ENCODE measurements at places on chromosomes 6 and 20.

GRCh38 chr20:10848810-10849370 lies 175.1 kb upstream of the JAG1 start:
- DNase-seq = no peak

DNA sequence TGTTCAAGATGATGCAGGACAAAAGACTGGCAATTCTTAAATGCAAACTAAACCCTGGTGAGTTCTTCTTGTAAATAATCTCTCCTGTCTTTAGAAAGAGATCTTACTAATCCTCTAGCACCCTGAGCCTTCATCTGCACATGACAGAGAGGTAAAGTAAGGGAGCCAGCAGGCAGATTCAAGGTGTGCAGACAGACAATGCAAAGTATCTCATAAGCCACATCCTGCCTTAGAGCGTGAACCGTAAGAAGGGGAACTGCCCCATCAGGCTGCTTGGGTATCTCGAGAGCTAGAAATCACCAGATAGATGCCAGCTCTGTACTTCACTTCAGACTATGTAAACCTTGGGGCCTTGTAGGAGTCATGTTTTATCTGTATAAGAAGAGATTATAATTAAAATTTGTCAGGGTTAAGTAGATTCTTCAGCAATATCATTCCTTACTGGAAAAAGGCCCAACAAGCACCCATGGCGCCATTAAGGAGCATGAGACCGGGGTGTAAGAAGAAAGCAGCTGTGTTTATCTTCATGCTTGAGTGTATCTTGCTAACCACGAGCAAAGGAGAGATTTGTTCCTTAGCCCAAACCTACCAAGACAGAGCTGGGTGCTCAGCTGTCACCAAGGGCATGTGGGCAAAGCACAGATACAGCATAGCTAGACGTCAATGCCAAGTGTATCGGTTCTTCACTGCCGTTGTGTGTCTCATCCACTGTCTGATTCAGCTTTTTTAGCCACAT lies 24.4 kb downstream of the CNR1 start:
- DNase-seq = no peak

GRCh38 chr6:75204959-75205775 lies 686 bp downstream of the COL12A1 start:
- DNase-seq = no peak

- no peak for DNase-seq
Observed at GRCh38 chr6:43764772-43765171, 5.2 kb upstream of the VEGFA start.

- DNase-seq = peak; percentile 45
Observed at GRCh38 chr6:33080127-33081089, 4.6 kb downstream of the HLA-DPB1 start.

DNA sequence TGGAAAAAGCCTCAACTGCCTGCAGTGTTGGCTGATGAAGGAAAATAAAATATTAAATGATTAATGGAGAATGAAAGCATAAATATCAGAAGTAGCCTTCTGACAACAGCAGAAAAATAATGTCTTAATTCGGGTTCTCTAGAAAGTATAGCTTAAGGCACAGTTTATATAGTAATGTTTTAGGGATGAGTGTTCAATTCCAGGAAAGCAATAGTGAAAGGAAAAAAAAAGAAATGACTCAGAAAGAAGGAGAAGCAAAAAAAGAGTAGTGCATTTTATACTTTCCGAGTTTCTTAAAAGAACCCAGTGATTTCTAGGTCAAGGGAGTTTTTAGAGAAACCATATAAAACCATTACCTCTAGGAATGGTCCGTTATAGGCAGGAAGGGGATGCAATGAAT lies 137.3 kb downstream of the HTR1B start:
- no peak for DNase-seq

DNA sequence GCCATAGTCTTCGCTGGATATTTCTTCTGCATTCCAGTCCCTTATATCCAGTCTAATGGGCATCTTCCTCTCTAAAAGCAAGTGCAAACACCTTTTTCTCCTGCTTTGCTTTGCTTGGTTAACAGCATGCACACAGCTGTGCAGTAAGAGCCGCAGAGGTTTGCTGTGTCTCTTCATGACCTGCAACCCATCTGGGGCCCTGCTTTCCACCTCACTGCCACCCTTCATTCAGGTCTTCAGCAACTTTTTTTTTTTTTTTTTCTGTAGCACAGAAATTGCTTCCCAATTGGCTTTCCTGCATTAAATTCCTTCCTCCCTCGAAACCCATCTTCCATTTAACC lies 14.4 kb downstream of the NEDD9 start:
- no peak for DNase-seq

DNA sequence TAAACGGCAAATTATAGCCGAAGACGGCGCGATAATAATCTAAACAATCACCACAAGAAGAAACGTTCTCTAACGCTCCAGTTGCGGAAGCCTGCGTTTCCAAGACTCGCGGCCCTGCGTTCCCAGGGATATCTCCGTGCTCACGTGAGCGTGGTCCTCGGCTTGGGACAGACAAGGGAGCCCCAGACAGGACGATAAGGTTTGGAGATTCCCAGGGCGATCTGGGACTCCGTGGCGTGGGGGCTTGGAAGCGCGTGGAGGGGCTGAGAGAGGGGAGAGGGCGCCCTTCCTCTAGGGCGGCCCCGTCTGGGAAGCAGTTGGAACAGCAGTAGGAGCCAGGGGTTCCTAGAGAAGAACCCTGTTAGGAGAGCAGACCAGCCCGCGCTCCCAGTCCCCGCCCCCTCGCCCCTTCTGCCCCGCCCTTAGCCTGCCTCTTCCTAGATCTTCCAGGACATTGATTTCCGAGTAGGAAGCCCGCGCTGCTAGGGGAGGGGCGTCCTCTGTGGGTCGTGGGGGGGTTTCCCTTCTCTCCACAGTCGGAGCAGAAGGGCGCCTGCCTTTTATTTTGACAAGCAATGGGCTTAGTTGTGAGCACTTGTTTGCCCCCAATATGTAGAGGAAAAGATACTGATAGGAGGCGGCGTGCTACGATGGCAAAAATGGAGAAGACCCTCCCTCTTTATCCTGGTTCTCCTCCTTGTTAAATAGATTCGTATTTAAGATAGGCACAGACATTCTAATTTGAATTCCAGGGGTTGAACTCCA lies 10.6 kb downstream of the NRN1 start:
- no peak for DNase-seq

GRCh38 chr20:4040283-4041179 lies 25.2 kb upstream of the RNF24 start:
- DNase-seq = no peak

GRCh38 chr6:33962246-33963027 lies 158.6 kb upstream of the MLN start:
- DNase-seq = no peak

DNA sequence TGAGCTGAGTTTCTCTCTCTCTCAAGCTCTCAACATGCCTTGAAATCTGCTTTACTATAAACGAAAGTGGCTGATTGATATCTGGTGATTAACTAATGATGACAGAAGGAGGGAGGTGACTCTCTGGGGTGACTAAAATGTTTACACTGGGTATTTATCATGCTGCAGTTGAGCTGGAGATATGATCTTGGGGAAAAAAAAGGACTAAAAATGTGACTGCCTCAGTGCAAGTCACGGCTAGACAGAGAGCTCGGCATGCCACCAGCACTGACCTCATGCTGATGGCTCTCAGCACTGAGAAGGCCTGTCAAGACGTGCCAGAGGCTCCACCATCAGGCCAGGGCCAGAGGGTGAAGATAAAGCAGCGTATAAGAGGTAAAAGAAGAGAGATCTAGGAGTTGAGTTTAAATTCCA lies 103.1 kb upstream of the SPACA1 start:
- peak; percentile 27 for DNase-seq

GRCh38 chr20:21027569-21027968 lies 78.6 kb downstream of the LINC00237 start:
- no peak for DNase-seq

DNA sequence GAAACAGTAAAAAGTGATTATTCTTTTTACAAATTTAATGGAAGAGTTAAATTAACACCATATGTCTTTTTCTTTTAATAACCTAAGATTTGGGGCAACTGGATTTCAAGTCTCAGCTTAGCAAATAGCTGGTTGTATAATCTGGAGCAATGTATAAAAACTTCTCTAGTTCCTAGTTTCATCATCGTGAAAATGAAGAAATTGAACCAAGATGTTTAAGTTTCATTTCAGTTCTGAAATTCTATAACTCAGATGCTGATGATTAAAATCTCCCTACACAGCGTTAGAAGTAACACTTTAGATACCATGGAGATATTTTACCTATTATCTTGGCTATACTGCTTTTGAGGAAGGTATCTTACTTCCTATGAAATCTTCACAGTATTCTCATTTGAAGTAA lies 252.0 kb downstream of the KIF16B start:
- no peak for DNase-seq

DNA sequence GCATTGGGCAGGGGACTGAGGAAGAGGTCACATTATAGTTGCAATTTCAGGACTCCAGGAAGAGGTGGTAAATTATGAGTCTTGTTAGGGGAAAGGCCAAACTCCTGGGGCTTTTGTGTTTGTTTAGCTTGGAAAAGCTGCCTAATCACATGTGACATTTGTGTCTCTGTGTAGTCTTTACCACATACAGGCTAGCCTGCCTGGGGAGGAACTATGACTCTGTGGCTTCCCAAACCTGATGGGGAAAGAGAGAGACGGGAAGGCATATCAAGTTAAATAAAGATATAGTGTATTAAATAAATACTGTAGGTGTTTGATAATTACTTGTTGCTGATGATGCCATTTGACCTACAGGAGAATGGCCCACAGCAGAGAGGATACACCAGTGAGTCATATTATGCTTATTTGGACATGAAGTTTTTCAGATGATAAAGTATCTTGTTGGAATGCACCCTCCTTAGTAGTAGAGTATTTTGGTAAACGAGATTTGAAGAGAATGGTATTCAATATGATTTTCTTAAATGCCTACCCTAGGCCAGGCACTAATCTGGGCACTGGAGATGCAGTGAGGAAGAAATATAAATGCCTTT lies 4.0 kb downstream of the BLTP3A start:
- DNase-seq = no peak

DNA sequence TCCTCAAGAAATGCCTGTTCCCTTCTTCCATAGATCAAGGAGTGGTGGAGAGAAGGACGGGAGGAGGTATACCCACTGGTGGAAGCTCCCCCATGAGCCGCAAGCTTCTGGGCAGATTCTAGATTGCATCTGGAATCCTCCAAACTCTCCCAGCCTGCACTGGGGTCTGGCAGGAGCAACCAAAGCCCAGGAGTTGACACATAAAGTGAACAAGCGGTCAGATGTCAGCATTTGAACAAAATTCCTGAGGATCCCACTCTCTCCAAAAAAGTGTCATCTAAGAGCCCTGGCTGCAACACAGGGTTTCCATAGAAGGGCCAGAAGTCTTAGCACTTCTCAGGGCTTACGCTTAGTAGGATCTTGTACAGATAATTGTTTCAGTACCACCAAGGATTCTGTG lies 88.2 kb downstream of the KCNB1 start:
- DNase-seq = no peak

- no peak for DNase-seq
Observed at GRCh38 chr20:62908971-62909791, 17.1 kb downstream of the DIDO1 start.

GRCh38 chr20:48676795-48677460 lies 150.9 kb downstream of the PREX1 start:
- DNase-seq = no peak

GRCh38 chr6:101824551-101825345 lies 431.2 kb downstream of the GRIK2 start:
- DNase-seq = no peak

DNA sequence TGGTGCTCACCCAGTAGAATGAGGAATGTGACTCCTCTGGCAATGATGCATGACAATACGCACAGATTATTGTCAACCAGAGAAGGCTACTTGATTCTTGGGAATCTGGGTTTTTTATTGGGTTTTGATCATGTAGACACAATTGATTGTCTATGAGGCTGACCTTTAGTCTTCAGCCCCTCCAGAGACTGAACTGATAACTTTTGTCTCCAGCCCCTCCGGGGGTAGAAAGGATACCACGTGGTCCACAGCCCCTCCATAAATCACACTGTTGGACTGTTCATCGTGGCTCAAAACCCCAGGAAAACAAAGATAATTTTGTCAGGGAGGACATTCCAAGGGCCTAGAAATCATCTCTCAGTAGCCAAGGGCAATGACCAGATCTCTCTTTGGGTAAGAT lies 57.5 kb upstream of the ADGRF5 start:
- no peak for DNase-seq

- DNase-seq = no peak
Observed at GRCh38 chr20:20608641-20609040, 103.8 kb downstream of the RALGAPA2 start.

- no peak for DNase-seq
Observed at GRCh38 chr20:62202083-62202395, 18.0 kb downstream of the HRH3 start.

GRCh38 chr6:107554918-107555317 lies 65.0 kb downstream of the SOBP start:
- DNase-seq = no peak

DNA sequence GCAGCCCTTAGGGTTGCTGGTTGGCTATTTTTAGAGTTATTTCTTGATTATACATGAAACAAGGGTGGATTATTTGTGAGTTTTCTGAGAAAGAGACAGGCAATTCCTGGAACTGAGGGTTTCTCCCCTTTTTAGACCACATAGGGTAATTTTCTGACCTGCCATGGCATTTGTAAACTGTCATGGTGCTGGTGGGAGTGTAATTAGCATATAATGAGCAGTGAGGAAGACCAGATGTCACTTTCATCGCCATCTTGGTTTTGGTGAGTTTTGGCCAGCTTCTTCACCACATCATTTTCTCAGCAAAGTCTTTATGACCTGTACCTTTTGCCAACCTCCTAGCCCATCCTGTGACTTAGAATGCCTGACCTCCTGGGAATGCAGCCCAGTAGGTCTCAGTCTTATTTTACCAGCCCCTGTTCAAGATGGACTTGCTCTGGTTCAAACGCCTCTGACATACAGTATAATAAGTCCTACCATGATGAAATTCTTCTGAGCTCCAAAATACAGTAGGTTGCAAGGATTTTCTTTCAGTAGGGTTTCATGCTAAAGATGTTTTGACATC lies 117.1 kb downstream of the ISM1 start:
- no peak for DNase-seq

DNA sequence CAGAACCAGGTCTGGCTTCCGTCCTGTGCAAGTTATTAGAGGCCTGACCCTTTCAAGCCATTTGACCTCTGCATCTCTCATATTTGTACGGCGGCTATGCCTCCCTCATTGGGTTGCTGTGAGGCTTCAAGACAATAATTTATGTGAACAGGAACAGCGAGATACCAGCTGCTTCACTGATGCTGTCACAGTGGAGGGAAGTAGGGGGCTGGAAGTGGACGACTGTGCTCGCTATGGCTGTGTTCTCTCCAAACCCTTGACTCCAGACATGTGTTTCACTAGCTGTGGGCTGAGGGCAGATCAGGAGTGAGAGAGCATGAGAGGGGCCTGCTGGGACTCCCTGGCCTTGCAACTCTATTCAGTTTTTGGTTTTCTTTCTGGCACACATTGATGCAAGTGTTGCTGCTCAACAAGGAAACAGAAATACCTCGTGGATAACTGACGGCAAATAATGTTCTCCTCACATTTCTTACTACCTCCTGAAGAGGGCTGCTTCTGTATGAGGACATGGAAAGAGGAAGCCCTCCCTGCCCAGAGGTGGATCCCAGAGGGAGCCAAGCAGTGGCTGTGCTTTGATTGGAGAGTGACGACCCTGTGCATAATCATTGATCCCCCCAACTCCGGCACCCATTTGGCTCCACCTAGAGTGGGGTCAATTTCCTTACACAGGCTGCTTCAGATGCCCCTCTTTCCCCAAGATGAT lies 34.7 kb upstream of the SCP2D1 start:
- DNase-seq = no peak

GRCh38 chr6:106087548-106088325 lies 1.6 kb downstream of the PRDM1 start:
- no peak for DNase-seq
